ENCODE measurements at places on chromosomes 1 and 21. TPM values are rescaled to one million over a fixed set of nuclear protein-coding genes. Genes with fewer than 3 reads are reported as not detected.

Gene TBX19
- polyA plus RNA-seq: 2.4 TPM

Gene GPR25
- polyA plus RNA-seq: not detected

Gene TDRD10
- polyA plus RNA-seq: 1.2 TPM

Gene KCND3
- polyA plus RNA-seq: 1.6 TPM

Gene CHIA
- polyA plus RNA-seq: not detected

Gene SPTA1
- 1.2 TPM for polyA plus RNA-seq

Gene LY9
- polyA plus RNA-seq: not detected

Gene NUDT4B
- 0.71 TPM for polyA plus RNA-seq

Gene TMPRSS15
- 0.26 TPM for polyA plus RNA-seq

Gene HAPLN2
- 0.45 TPM for polyA plus RNA-seq

Gene ACADM
- 127 TPM for polyA plus RNA-seq

Gene IFI16
- 85.9 TPM for polyA plus RNA-seq

Gene ELOVL1
- 84.1 TPM for polyA plus RNA-seq

Gene TLR5
- 6.6 TPM for polyA plus RNA-seq

Gene DDAH1
- polyA plus RNA-seq: 117 TPM

Gene PADI2
- polyA plus RNA-seq: 2.6 TPM

Gene WASF2
- polyA plus RNA-seq: 141 TPM

Gene LEMD1
- 3.2 TPM for polyA plus RNA-seq

Gene GUCA2A
- polyA plus RNA-seq: not detected

Gene CDC42BPA
- 43.7 TPM for polyA plus RNA-seq

Gene ITSN1
- polyA plus RNA-seq: 41.6 TPM

Gene IGSF9
- 15.9 TPM for polyA plus RNA-seq

Data from right renal pelvis (tissue), 4 donors.